ENCODE measurements at places on chromosomes 2 and 18. TPM values are rescaled to one million over a fixed set of nuclear protein-coding genes. Genes with fewer than 3 reads are reported as not detected.

DNA sequence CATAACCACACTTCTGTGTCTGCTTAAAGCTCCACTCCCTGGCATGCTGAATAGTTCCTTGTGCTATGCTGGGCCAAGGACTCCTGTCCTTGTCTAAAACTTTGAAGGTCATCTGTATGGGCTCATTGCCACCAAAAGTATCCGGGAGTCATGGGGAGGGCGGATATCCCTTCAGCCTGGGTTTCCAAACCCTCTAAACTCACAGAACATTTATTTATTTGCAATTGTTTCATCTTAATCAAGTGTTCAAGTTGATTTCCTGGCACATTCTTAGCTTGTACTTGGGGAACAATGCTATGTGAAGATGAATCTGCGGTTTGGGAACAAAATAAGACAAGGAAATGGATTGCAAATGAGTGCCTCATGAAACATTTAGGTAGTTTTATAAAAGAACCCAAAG is 1.8 kb downstream of the NOSTRIN start:
- DNase-seq = no peak

HES6 gene
- 2.7 TPM for total RNA-seq

GRCh38 chr2:186523791-186524190 is 37.7 kb downstream of the ZC3H15 start:
- DNase-seq = no peak

PARD6G gene
- 0.33 TPM for total RNA-seq

SPHKAP gene
- not detected for total RNA-seq

REG1A gene
- not detected for total RNA-seq

DNA sequence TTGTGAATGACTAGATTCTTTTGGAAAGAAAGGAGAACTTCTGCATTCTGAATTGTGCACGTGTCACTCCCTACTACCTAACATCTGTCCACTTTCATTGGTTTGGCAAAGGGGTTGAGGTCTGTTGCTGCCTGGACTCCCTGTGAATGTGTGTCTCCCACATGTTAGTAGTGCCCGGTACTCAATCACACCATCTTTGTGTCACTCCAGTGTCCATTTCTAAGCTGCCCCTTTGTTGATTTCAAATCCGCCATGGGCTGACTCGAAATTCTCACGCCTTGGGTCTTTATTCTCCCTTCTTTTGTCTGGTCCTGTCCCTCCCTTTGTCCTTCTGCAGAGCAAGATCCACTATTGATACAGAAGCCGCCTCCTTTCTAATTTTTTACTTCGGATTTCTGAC is 7.5 kb downstream of the DPYSL5 start:
- no peak for DNase-seq

GRCh38 chr2:65498396-65498795 is 66.0 kb upstream of the SPRED2 start:
- DNase-seq = no peak

C18orf54 gene
- total RNA-seq = 12.3 TPM

- no peak for DNase-seq
Observed at GRCh38 chr18:58527285-58527951, 101.5 kb downstream of the ALPK2 start.
